ENCODE measurements at places on chromosomes 12 and 14. TPM values are rescaled to one million over a fixed set of nuclear protein-coding genes. Genes with fewer than 3 reads are reported as not detected.

The THAP2 gene
- total RNA-seq: 1.2 TPM

The PLXNC1 gene
- total RNA-seq: not detected

The PMCH gene
- not detected for total RNA-seq

The AQP5 gene
- total RNA-seq: not detected

The BHLHE41 gene
- total RNA-seq: 81.0 TPM

The RPL10L gene
- total RNA-seq: not detected

The SLC17A8 gene
- not detected for total RNA-seq

The C12orf50 gene
- not detected for total RNA-seq

The MAGOHB gene
- total RNA-seq: 36.8 TPM

The SIX6 gene
- not detected for total RNA-seq

The PRKD1 gene
- 3.0 TPM for total RNA-seq

The NID2 gene
- 2.5 TPM for total RNA-seq

The RNASE7 gene
- total RNA-seq: not detected

The SIRT4 gene
- total RNA-seq: 0.98 TPM

The ENDOU gene
- total RNA-seq: not detected

The NFE2 gene
- 0.40 TPM for total RNA-seq

The PSME1 gene
- 140 TPM for total RNA-seq
